ENCODE measurements at places on chromosomes 3 and 15. TPM values are rescaled to one million over a fixed set of nuclear protein-coding genes. Genes with fewer than 3 reads are reported as not detected.

DNA sequence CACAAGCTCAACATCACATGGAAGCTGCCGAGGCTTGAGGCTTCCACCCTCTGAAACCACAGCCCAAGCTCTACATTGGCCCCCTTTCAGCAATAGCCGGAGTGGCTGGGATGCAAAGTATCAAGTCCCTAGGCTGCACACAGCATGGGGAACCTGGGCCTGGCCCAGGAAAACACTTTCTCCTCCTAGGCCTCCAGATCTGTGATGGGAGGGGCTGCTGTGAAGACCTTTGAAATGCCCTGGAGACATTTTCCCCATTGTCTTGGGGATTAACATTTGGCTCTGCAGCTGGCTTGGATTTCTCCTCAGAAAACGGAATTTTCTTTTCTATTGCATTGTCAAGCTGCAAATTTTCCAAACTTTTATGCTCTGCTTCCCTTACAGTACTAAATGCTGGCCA, 18.2 kb downstream of the HRG start:
- no peaks in the 10 kb centered on the region for H3K27me3 ChIP-seq
- DNase-seq = no peak
- no peaks in the 10 kb centered on the region for H3K36me3 ChIP-seq
- H3K4me1 ChIP-seq = peaks cover 10% of the 10 kb centered on the region
- H3K4me3 ChIP-seq = no peak overlapping the region
- no peak overlapping the region for H3K27ac ChIP-seq

The MESP2 gene
- total RNA-seq = 1.3 TPM

The SPCS1 gene
- 104 TPM for total RNA-seq

The IL20RB gene
- 3.8 TPM for total RNA-seq

GRCh38 chr15:27764339-27764738, 334.8 kb downstream of the OCA2 start:
- peaks cover 9% of the 10 kb centered on the region for H3K27me3 ChIP-seq
- no peak overlapping the region for H3K27ac ChIP-seq
- no peak overlapping the region for H3K4me3 ChIP-seq
- H3K4me1 ChIP-seq = no peaks in the 10 kb centered on the region

DNA sequence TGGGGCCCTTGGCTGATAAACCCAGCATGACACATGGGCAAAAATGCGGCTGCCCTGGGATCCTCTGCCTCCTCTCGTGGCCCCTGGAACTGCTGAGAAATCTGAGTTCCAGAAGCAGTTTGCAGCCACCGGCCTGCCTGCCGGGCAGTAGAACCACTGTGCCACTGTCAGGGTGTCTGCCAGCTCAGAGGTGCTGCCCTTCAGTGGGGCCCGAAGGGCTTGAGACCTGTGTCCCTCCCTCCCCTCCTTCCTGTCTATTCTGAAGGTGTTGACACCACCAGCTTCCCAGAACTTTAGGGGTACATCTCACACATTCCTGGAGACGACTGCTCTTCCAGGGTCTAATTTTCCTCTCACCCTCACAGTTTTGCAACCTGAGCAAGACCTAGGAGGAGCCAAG, 88.2 kb upstream of the POMGNT2 start:
- H3K4me1 ChIP-seq = no peaks in the 10 kb centered on the region
- no peak overlapping the region for H3K27ac ChIP-seq
- H3K27me3 ChIP-seq = no peaks in the 10 kb centered on the region
- no peak for DNase-seq
- no peaks in the 10 kb centered on the region for H3K36me3 ChIP-seq
- H3K4me3 ChIP-seq = no peak overlapping the region

The EDEM1 gene
- total RNA-seq = 55.9 TPM

DNA sequence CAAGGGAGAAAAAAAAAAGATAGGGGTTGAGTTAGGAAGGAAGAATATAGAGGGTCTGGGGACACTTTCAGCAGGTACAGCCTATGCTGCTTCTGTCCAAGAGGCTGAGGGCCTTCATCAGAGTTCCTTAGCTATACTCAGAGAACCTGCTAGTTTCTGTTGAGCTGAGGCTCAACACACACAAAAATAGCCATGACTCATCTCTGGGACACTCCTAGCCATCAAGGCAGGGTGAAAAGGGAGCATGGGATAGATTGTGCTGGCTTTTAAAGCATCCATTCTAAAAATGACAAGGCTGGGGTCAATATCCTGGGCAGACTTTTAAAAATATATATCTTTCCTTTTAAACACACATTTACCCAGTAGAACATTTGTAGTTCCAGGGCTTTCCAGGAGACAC, 2.8 kb upstream of the RTP2 start:
- H3K27ac ChIP-seq = no peak overlapping the region
- DNase-seq = no peak
- peaks cover 5% of the 10 kb centered on the region for H3K27me3 ChIP-seq
- H3K4me1 ChIP-seq = no peaks in the 10 kb centered on the region
- H3K4me3 ChIP-seq = no peak overlapping the region

The POPDC2 gene
- total RNA-seq = 3.5 TPM

The ZCWPW2 gene
- 0.80 TPM for total RNA-seq

DNA sequence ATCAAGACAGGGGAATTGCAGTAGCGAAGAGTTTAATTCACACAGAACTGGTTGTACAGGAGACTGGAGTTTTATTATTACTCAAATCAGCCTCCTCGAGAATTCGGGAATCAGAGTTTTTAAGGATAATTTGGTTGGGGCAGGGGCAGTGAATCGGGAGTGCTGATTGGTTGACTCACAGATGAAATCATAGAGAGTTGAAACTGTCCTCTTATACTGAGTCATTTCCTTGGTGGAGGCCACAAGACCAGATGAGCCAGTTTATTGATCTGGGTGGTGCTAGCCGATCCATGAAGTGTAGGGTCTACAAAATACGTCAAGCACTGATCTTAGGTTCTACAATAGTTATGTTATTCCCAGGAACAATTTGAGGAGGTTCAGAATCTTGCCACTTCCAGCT, 5.3 kb upstream of the ZNF770 start:
- H3K4me1 ChIP-seq = peaks cover 37% of the 10 kb centered on the region
- H3K27ac ChIP-seq = peak overlapping the region; percentile 75
- H3K4me3 ChIP-seq = no peak overlapping the region

GRCh38 chr3:103440539-103441203, 1005.9 kb downstream of the ZPLD1 start:
- no peaks in the 10 kb centered on the region for H3K36me3 ChIP-seq
- H3K4me3 ChIP-seq = no peak overlapping the region
- H3K4me1 ChIP-seq = no peaks in the 10 kb centered on the region
- no peak overlapping the region for H3K27ac ChIP-seq
- no peak for DNase-seq
- no peaks in the 10 kb centered on the region for H3K27me3 ChIP-seq

The KIF15 gene
- total RNA-seq = 25.8 TPM
